Fibroblast of skin of abdomen (primary cell): ENCODE measurements at places on chromosomes 11 and 22.

GRCh38 chr11:65058012-65058411 lies 341 bp downstream of the NAALADL1 start:
- no peak for DNase-seq

- DNase-seq = no peak
Measured at GRCh38 chr11:2843551-2843950, 42.0 kb downstream of the CDKN1C start.

DNA sequence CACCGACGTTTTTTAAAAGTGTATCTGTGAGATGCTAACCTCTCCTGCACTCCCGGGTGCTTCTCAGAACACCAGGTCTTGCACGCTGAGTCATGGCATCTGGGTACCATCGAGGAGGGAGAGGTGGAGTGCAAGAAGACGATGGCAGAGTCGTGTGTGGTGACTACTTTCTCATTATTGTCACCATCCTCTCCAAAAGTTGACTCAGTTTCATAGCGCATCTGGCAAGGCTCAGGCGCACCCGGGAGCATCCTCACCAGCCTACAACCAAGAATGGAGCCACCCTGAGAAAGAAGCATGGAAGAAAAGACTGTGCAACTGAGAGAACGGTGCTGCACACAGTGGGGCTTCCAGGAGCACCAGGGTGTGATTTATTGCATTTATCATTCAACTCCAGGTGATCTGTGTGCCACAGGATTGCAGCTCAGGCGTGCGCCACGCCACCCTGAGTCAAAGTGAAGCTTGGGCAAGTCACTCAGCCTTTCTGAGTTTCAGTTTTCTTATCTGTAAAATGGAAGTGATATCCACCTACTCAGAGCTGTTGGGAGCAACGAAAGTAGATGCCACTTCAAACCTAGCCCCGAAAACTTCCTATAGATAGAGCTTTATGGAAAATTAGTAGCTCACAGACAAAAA lies 65.4 kb downstream of the LINC01488 start:
- no peak for DNase-seq

DNA sequence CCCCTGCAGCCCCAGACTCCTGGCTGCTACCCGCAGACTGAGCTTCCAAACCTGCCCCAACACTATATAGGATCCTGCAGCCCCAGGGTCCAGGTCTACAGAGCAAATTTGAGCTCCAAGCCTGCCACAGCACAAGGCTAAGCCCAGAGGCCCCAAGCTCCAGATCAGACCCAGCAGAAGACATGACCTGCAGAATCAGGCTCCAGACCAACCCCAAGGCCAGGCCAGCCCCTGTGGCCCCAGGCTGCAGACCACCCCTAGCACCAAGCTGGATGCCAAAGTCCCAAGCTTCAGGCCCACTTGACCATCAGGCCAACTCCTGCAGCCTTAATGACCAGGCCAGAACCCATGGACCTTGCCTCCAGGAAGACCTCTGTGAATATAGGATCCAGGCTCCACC lies 145.3 kb downstream of the DLG2 start:
- no peak for DNase-seq

DNA sequence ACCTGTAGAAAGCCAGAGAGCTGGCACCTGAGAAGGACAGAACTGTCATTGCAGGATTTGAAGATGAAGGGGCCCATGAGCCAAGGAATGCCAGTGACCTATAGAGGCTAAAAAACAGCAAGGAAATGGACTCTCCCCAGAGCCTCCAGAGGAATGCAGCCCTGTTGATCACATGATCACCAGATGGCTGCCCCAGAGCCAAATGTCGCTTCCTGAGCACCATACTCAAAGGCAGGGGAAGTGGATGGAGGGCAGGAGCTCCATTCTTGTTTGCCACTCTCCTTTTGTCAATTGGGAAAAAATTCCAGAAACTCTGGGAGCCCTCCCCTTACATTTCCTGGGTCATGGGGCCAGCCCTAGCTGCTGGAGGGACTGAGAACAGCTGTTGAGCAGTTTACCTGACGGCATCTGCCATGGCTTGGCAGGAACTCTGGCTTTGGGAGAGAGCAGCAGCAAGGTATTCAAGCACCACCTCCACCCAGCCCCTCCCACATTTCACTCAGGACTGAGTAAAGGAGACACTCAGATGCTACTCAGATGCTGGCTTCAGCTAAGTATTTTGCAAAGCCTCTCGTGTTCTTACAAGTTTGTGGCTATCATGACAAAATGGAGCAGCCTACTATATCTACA lies 46.9 kb downstream of the DKK3 start:
- DNase-seq = no peak

DNA sequence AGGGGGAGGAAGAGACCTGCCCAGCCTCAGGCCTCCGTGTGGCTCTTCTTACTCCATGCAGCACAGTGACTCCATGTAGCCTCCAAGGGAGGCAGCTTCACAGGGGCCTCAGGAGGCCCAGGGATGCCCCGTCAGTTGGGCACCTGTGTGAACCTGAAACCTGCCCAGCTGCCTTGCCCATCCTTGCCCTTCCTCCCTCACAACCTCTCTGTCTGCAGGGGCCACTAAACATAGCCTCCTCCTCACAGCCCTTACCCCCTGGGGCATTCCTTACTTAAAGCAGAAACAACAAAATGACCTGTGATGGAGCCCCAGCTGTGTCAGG lies 7.1 kb downstream of the LRRC32 start:
- DNase-seq = no peak

DNA sequence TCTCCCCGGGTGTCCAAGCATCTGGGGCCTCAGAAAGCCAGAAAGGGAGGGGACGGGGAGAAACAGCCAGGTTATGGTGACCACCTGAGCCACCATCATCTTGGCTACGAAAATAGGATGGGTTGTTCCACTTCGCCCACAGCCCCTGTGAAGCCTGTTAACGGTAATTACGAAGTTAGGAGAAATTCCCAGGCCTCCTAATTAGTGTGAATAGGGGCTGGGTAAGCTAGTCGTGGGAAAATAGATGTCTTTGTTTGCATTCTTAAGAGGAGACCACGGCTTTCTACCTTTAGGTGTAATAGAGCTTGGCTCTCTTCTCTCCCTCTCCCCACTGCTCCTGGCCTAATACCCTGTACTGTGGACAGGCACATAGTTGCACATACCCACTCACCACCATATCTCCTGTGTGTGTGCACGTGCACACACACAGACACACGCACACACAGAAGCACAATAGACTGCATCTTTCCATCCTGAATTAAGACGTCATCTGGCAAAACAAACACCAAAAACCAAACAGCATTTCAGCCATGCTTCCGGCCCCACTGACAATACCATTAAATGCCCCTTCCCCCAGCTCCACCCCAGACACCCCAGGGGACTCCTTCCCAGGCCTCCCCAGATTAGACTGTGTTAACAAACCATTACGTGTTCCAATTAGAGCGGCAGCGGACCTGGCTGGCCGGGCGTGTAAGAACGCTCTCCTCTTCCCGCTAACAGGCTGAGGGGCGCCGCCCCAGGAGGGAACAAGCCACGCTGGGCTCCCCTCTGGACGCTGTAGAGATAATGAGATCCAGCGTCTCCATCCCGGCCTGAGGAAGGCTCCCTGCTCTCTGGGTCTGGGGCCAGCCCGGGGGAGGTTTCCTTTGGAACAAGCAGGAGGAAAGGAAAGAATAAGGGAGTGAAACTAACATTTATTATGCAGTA lies 72.8 kb downstream of the TP53I11 start:
- DNase-seq = peak; percentile 56

GRCh38 chr11:117625237-117625636 lies 171.8 kb downstream of the DSCAML1 start:
- no peak for DNase-seq

- DNase-seq = no peak
Measured at GRCh38 chr11:35905646-35906276, 38.1 kb upstream of the LDLRAD3 start.

GRCh38 chr11:107587306-107587979 lies 3.5 kb upstream of the ELMOD1 start:
- peak; percentile 80 for DNase-seq

- DNase-seq = no peak
Measured at GRCh38 chr11:117723277-117724024, 73.6 kb downstream of the DSCAML1 start.

- DNase-seq = no peak
Measured at GRCh38 chr11:44382656-44383240, 72.8 kb upstream of the ALX4 start.

DNA sequence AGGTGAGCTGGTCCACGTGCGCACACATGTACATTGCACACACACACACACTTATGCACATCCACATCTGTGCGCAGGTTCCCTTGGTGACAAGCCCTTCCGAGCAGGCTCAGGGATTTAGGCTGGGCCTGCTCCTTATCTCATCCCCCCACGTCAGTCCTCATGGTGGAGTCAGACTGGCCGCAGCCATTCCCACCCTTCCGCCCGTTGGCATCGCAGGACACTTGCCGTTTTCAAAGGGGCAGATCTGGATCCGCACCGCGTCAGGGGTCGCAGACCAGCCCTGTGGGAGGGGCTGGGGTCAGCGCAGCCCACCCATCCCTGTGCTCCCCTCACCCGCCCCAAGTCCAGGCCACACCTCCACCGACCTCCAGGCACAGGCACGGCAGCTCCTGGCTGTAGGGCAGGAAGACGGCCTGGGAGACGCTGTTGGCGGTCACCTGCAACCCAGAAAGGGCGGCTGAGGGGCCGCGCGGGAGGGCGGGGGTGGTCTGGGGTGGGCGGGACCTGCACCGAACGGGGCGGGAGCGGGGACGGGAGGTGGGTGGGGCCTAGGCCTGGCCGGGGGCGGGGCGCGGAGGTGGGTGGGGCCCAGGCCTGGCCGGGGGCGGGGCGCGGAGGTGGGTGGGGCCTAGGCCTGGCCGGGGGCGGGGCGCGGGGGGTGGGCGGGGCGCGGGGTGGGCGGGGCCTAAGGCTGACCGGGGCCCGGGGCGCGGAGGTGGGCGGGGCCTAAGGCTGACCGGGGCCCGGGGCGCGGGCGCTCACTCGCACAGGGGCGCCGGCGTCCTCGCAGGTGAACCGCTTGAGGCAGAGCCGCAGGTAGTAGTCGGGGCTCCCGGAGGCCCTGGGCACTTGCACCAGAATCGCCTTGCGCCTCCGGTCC lies 13.3 kb downstream of the IL17REL start:
- no peak for DNase-seq

DNA sequence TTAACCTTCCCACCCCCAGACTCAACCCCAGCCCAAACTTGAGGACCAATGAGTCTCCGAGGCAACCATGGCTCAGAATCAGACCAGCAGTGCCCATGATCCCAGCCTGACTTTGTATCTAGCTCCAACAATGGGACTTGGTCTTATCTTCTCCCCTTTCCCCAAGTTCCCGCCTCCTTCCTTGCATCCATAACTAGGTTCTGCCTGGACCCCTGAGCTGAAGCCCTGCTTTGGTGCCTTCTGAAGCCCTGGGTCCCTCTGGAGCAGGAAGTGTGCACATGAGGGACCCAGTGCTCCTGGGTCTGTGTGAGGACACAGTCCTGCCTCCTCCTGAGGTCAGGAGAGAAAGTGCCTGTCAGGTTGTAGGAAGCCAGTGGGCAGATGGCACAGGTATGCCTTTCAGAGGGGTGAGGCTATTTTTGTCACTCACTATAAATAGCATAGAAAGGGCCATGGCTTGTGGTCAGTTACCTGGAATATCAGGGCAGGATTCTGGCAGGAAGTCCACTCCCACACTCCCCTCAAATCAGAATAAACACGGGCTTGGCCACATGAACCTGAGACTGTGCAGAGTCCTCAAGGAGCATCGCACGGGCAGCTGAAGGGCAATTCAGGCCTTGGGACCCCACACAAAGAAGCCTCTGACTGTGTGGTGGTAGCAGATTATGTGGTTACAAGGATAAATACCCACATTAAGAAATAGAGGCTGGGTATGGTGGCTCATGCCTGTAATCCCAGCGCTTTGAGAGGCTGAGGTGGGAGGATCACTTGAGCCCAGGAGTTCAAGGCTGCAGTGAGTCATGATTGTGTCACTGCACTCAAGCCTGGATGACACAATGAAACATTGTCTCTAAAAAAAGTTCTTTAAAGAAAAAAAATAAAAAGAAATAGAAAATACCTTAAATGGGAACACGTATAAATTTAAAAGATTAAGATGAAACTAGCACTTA lies 27.4 kb downstream of the RCN1 start:
- DNase-seq = peak; percentile 60

- no peak for DNase-seq
Measured at GRCh38 chr11:34331736-34332135, 26.1 kb downstream of the ABTB2 start.

- peak; percentile 87 for DNase-seq
Measured at GRCh38 chr22:23233752-23234408, 53.6 kb downstream of the BCR start.

DNA sequence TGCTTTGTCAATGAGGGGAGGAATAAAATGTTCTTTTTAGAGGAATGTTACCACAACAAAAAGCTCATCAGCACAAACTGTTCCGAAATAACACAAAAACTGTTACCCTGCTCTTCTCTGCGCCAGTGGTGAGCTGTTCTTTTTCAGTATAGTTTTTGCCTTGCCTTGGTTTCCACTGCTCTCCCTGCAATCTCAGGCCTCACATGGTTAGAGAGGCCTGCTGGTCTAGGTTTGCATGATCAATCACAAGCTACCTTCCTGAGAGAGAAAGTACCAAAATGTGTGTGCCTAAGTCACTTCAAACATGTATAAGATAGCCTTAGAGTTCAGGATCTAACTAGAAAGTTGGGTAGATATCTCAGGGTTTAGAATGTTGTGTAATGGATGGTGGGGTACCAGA lies 114.6 kb downstream of the STIM1 start:
- DNase-seq = no peak

- DNase-seq = no peak
Measured at GRCh38 chr22:29148826-29149225, 56.9 kb upstream of the EMID1 start.

DNA sequence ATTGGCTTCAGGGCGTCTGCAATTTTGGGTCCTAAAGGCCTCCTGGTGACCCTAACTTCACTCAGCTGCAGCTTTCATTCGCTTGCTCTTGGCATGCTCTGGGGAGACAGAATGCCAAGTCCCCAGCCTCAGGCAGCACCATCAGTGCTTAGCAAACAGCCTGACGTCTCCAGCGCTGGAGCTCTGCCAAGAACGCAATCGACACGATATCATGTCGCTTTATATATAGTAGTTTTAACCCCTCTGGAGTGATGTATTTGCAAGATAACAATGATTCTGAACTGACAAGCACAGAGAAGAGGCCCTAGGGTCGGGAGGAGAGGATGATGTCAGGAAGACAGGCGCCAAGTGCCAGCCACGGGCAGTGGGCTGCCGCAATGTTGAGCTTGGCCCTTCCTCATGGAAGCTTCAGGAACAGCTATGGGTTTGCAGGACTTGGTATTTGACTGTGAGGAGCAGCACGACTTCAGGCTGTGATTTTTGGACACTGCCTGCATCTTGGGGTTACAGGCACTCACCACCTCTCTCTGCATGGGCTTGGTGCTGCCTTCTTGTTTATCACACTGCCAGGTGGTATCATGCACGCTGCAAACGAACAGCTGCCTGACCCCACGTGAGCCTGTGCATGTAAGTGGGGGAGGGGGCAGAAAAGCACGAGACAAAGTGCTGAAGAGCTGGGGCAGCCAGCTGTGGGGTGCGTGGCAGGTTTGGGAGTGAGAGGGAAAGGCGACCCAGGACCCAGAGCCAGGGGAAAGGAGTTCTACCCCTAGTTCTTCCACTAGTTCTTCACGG lies 26.1 kb downstream of the B3GAT1 start:
- no peak for DNase-seq

DNA sequence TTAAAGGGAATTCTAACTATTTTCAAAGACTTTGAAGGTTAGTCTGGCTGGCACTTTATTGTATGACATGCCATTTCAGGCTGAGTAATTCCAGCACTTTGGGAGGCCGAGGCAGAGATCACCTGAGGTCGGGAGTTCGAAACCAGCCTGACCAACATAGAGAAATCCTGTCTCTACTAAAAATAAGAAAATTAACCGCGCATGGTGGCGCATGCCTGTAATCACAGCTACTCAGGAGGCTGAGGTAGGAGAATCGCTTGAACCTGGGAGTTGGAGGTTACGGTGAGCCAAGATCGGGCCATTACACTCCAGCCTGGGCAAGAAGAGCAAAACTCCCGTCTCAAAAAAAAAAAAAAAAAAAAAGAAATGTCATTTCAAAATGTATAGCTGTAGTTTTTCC lies 95.6 kb downstream of the RDX start:
- DNase-seq = no peak
